ENCODE measurements at places on chromosomes 6 and 20.

- DNase-seq: no peak
These were observed 90.4 kb downstream of the BMP2 start for GRCh38 chr20:6857927-6858326.

- DNase-seq: no peak
These were observed 1.5 kb upstream of the PXMP4 start for GRCh38 chr20:33721391-33722140.

GRCh38 chr20:56414842-56415765 is 3.0 kb downstream of the CASS4 start:
- no peak for DNase-seq

DNA sequence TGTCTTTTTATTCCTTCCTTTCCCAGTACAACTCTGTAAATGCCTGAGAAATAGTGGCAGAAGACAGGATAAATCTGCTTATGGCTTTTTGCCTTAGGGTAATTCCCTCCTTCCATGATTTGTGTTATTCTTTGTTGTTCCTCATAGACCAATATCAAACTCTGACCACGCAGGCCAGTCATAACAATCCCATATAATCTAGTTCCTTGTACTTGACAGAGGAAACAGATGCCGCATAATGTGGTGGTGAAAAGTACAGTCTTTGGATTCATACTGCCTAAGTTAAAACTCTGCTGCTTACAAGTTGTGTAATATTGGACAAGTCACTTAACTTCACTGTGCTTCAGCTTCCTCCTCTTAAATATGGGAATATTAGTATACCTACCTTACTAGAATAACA is 8.2 kb upstream of the BAG2 start:
- no peak for DNase-seq

GRCh38 chr20:33843854-33844253 is 32.7 kb downstream of the CHMP4B start:
- DNase-seq: no peak

DNA sequence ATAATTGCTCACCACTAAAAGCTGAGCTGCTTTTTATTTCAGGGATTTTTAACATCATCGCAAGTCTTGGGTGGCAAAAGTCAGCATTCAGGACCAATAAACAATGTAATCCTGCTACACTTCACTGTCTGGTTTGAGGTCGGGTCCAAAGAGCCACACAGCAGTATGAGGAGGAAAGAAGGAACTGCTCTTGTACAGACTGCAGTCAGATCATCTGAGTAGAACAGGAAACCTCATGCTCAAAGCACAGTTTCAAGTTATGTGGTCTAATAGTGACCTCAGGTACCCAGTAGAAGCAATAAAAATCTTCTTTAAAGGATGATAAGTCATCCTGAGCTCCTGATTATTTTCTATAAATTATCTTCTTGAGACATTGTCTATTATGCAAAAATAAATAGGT is 211.4 kb downstream of the FUT9 start:
- DNase-seq: no peak

GRCh38 chr6:78854546-78854945 is 12.8 kb upstream of the IRAK1BP1 start:
- DNase-seq: no peak

GRCh38 chr6:45892696-45893245 is 122.9 kb downstream of the CLIC5 start:
- DNase-seq: no peak

GRCh38 chr6:102154176-102154575 is 760.7 kb downstream of the GRIK2 start:
- DNase-seq: no peak

GRCh38 chr20:38590676-38591473 is 9.9 kb downstream of the ADIG start:
- DNase-seq: no peak

GRCh38 chr6:166936079-166936787 is 20.1 kb downstream of the RNASET2 start:
- no peak for DNase-seq

GRCh38 chr6:159094444-159095252 is 49.9 kb upstream of the TAGAP start:
- no peak for DNase-seq

DNA sequence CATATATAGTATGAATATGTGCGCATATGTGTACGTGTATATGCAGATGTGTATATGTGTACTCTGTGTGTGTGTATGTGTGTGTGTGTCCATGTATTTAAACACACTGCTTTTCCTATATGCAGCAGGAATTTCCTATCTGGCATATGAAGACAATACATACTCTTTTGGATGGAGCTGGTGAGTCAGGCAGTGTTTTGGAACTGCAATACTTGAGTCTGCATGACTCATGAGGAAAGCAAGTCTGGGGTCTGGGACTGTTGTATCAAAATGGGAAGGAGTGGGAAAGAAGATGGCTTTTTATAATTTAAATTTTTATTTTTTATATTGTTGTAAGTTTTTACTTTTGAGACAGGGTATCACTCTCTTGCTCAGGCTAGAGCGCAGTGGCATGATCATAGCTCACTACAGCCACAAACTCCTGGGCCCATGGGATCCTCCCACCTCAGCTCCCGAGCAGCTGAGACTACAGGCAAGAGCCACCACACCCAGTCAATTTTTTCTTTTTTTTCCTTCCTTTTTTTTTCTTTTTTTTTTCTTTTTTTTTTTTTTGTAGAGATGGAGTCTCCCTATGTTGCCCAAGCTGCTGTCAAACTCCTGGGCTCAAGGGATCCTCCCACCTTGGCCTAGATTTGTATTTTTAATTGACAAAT is 72.2 kb downstream of the ATXN1 start:
- DNase-seq: no peak

GRCh38 chr6:30885481-30885998 is 1.2 kb downstream of the DDR1 start:
- DNase-seq: no peak

DNA sequence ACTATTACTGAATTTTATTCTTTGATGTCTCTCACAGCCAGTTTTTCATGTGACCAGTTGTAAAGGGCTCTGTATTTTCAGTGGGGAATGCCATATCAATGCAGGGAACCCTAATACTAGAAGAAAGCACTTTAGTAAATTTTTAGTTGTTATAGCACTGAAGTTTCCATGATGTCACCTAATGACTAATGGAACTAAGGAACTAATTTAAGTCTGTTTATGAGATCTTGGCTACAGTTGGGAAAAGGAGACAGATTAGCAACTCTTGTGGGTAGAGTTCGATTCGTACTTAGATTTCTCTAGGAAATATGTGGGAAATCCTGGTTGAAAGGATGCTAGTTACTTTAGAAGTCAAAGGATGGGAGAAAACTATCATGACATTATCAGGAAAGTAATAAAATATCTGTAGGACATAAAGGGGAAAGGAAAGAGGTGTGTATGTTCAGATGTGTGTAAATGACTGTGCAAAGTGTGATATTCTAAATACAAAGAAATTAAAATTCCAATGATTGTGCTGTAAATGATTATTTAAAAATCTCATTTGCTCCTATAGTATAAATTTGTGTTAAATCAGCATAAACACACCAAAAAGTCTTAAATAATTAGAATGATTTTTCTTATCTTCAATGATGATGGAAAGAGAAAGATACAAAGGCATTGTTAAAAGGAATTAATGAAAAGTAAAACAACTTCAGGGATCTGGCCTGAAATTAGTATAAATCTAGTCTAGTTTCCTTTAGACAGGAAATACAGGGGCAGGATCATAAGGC is 103.4 kb downstream of the LRRC1 start:
- DNase-seq: no peak

- no peak for DNase-seq
These were observed 88.3 kb downstream of the SH3BGRL2 start for GRCh38 chr6:79719248-79719960.

DNA sequence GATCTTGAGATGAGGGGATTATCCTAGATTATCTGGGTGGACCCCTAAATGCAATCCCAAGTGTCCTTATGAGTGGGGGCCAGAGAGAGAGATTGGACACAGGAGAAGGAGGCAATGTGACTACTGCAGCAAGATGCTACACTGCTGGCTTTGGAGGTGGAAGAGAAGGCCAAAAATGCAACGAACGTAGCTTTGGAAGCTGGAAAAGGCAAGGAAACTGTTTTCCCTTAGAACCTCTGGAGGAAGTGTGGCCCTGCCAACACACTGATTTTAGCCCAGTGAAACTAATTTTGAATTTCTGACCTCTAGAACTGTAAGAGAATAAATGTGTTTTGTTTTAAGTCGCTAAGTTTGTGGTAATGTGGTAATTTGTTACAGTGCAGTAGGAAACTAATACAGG is 15.7 kb downstream of the PPARD start:
- no peak for DNase-seq

DNA sequence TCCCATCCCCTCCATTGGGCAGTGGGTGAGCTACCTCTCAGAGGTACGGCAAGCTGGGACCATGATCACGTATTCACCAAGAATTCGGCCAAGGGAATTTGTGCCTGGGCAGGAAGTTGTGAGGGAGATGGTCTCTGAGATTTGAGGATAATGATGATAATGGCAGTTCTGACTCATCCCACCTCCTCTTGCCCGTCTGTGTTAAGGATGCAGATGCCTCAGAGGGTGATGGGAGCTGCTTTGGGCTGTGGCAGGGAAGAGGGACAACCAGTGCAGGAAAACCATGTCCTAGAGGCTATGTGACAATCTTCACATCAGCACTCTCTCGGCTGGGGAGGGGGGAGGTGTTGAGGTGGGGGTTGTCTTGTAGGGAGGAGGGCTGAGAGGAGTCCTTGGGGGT is 4.3 kb downstream of the TGM6 start:
- no peak for DNase-seq

DNA sequence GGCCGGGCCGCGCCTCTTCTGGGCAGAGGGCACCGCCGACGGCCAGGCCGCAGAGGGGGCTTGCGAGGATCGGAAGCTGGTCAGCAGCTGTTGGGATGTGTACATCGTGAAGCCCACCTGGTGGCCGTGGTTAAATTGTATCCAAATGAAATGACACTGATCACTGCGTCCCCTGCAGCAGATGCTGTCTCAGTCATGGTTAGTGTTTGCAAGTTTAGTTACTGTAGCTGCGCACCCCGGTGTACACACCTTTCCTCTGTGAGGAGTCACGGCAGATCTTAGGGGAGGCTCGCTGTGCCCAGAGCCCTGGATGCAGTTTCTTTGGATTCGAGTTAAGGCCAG is 653 bp downstream of the NAA20 start:
- DNase-seq: no peak

All from activated CD8-positive, alpha-beta memory T cell treated with anti-CD3 and anti-CD28 coated beads for 4 hours (primary cell).